ENCODE measurements at places on chromosomes 3 and 15.

DNA sequence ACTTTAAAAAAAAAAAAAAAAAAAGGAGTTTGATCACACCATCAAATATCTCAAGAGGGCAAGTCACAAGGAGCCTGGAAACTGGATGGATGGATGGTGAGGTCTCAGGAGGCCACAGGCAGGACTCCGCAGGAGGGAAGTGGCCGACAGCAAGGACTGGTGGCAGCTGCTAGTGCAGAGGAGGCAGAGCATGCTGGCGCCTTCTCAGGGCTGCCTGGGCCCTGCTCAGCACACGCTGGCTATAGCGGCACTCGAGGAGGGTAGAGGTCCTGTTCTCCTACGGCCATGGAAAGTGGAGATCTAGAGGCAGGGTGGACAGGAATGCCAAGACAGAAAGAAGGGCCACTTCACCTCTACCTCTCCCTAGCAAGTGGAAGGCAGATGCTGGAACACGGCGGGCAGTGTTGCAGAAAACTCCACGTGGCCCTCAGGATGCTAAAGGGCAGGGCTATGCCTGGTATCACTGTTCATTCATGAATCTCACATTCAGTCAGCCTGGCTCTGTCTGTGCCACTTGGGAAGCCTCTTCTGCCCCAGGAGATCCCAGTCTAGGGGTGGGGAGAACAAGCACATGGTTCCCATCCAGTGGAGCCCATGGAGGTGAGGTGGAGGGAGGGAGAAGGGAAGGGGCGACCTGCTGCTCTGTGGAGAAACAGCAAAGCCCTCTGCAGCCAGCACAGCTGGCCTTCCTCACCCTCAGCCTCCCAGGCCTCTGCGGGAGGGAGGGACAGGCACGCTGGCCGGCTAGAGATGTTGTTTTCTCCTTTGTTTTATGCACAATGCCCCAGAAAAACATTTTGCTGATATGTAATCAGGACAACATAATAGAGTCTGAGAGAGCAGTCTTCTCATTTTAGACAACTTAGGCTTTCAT, 71.0 kb downstream of the OXNAD1 start:
- no peak for DNase-seq

DNA sequence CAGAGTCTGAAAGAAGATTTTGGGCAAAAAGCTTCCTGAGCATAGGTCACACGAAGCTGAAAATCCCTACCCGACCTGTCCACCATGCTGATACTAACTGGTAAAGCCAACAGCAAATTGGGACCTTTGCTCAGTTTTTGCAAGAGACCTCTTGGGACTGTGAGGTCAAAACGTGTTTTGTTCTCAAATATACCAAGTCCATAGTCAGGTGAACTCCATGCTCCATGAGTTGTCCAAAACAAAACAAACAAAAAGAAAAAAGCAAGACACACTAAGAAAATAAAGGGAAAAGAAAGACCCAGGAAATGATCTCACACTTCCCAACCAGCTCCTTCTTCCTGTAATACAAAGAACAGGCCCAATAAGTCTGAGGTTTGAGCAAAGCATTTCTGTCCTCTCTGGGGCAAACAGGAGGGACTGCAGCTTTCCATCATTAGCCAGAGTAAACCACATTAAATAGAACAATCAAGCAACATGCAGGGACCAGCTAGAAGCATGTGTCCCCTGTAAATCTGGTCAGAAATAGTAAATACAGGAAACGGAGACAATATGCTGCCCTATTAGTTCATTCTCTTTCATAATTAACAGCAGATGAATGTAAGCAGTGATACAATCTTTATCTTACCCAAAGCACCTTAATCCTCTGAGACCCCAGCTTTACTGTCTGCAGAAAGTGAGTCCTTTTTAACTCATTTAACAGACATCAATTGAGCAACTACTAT, 125.0 kb upstream of the LIPC start:
- DNase-seq, result no peak

- DNase-seq, result no peak
These were observed 38.9 kb downstream of the CPNE4 start for GRCh38 chr3:131995891-131996290.

- DNase-seq, result no peak
These were observed 83.9 kb downstream of the PPARG start for GRCh38 chr3:12372741-12373280.

DNA sequence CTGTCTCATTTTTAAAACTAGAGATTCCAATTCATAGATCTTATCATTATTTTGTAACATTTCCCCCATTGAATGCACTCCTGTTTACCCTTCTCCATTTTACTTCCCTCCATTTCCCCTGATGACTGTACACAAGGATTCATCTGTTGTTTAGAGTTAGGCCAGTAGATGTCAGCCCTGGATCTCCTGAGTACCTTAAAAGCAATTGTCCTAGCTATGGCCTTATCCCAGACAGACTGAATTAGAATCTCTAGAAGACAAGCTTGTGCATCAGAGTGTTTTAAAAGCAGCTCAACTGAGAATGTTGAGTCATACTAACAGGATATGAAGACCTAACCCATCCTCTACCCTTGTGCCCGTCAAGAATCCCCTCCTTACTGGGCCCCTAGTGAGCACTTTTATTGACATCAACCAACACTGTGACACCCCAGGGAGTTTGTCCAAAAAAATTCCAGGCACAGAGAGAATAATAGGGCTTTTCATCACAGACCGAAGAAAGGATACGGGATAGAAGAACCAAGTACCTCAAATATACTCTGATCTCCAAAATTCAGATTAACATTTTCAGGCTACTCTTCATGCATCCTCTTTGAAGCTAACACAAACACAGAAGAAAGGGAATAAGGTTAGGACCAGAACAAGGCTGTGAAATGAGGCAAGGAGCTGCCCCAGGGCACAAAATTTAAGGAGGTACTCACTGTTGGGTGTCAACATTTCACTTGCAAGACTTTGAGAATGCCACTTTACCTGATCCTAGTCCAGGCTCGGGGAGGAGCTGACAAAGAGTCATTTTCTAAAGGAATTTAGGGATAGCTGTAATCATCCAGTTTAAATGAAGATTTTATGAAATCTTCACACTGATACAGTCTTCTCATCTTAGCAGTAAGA, 17.1 kb downstream of the ZBED2 start:
- peak; percentile 7 for DNase-seq

- DNase-seq, result no peak
These were observed 104.5 kb downstream of the TFG start for GRCh38 chr3:100813828-100814227.

- no peak for DNase-seq
These were observed 39.3 kb downstream of the NKIRAS1 start for GRCh38 chr3:23877329-23877980.

Data from iPS DF 19.7 (cell line).